ENCODE measurements at places on chromosomes 4 and X.

DNA sequence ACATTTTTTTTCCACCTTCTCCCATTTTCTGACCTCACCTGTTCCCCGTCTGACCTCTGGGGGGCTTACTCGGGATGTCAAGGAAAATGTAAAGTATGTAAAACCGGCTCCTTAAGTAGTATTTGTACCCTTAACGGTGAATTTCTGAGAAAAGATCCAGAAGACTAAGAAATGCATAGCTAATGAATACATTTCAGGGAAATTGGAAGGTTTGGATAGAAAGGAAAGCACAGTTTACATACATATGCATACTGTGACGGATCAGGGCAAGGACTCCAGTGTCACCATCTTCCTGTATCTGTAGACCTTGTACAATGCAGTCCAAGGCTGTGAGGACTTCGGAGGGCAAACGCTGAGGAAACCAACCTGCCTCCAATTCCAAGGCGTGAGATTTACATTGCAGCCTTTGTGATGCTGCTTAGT is 2185.9 kb upstream of the TENM3 start:
- DNase-seq: no peak

DNA sequence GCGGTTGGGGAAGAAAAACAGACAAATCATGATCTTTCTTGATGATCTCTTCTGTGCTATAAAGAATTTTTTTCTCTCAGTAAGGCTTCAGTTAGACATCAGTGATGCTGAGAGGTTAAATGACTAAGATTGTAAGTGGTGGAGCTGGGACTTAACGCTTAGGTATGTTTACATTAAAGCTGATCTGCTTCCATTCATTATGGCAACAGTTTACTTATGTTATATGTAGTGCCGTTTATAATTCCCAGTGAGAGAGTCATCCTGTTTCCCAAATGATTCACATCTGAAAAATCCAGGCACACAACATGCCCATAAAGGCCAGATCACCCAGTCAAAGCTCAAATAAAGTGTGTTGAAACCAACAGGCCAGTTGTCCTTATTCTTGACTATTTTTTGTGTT is 50.1 kb downstream of the CENPVL3 start:
- DNase-seq: no peak

DNA sequence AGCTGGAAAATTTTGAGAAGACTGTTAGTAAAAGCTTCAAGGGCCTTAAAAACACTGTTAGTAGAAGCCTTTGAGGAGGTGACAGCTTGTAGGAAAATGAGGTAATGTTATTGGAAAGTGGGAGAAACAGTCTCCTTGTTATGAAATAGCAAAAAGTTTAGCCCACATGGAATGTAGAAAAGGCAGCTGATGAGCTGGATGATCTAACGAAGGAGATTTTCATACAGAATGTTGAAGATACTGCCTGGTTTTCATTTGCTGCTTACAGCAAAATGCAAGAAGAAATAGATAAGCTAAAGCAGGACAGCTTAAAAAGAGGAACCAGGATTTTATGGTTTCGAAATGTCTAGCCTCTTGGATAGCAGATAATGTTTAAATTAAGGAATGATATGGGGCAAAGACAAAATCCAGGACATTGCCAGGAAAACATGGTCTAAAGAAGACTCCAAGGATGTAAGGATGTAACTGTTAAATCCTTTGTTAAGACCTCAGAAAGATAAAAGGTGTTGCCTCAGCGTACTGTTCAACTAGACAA is 10.2 kb upstream of the STBD1 start:
- no peak for DNase-seq

DNA sequence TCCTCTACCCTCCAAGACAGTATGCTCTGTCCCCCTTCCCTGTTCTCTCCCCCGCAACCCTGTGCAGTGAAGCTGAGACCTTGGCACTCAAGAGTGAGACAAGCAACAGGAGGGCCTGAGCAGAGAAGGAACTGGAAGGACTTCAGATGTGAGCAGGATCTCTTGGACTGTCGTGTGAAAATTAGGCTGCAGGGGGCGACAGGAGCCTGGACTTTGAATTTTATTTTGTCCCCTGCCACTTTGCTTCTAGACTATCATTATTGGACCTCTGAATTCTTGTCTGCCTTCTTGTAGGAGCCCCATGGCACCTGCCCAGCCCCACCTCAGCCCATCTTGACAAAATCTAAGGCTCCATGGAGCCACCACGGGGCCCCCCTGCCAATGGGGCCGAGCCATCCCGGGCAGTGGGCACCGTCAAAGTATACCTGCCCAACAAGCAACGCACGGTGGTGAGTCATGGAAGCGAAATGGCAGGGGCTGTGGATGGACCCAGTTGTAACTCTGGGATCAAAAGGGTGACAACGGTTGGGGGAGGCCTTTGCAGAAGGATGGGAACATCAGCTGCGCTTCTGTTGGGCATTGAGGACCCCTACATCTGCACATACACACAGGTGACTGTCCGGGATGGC is 1.7 kb downstream of the ARAF start:
- DNase-seq: peak; percentile 38

DNA sequence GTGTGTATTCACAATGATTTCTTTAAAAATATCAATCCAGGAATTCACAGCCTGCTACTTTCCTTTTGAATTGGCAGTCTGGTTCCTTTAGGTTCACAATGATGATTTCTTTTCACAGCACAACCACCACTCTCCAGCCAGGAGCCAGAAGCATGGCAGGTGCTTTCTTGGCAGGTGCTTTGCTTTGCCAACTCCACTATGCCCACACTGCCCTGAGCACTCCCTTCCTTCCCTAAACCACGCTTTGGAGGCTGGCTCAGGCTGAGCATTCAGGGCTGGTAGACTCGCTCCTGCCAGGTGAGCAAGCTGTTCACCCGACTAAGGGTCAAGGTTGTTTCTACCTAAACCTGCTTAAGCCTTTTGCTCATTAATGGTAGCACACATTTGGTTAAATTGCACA is 184.5 kb downstream of the SH3KBP1 start:
- DNase-seq: no peak

DNA sequence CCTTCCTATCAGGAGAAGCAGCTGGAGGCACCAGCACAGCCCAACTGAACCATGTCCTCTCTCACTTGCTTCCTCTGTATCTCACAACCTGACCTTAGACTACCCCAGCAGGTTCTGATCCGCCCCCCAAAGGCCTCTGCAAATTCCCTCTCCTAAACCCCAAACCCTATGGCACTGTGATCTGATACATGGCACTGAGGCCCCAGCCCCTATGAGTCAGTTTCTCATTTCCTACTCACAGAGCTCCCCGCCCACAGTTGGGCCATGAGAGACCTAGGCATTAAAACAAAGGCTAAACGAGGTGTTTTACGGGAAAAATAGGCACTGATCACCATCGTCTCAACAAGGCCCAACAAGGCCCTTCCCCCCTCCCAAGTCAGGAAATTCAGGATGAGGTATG is 19.1 kb downstream of the SASH3 start:
- DNase-seq: no peak

DNA sequence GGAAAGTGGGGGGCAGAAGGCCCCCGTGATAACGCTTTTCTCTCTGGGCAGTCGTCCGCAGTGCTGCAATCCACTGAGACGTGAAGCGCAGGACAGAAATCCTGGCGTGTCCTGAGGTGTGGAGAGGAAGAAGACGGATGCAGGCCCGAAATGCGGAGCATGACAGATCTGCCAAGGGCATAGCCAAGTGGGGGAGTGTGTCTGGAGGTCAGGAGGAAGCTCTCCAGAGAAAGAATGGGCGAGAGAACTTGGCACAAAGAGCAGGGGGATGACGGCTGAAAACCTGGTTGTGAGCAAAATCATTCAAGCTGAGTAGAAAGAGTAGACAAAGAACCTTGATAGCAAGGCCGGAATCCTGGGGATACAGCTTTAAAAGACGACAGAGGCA is 23.7 kb upstream of the HELT start:
- no peak for DNase-seq

GRCh38 chrX:56726605-56727004 is 2.4 kb upstream of the NBDY start:
- DNase-seq: peak; percentile 54

DNA sequence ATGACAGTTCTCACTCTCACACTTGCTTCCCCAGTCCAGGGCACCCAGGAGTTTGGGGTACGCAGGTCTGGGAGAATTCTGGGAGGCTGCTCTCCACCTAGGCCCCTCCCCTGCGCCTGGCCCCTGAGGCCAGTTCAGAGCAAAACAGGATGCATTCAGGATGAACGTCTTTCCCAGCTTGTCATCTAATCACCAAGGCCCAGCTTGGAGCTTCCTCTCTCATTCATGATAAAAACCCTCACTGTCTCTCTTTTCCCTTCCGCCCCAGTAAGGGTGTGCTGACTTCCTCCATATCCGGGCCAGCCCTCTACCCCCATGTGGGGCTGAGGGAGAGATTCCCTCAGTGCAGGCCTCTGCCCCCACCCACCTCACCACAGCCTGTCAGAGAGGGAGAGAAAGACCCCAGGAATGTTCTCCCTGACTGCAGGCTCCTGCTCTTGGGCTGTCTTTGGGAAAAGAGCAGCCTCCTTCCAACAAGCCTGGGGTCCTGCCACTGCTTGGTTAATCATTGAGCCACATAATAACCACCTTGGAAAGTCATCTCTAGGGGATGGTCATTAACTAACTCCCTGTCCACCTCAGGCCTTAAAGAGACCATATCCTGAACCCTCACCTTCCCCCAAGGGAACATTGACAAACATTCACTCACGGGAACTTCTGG is 50.1 kb downstream of the STARD8 start:
- DNase-seq: no peak

DNA sequence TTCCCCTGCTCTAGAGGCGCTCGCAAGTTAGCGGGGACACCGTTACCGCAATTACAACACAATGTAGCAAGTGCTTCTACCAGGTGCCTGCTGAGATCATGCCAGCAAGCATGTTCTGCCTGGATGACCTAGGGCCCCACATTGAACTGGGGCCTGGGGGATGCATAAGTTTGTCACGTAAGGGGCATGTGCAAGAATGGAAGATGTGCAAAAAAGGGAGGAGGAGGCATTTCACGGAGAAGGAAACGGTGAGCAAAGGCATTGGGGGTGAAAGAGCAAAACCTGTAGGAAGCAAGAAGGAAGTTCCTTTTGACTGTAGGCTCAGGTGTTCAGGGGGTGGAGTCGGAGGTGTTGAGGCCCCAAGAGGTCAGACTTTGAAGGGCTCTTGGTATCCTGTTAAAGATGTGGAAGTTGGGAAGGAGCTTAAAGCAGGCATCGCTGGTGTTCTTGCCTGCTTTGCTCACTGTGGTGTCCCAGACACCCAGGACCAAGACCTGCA is 602 bp upstream of the SCARB2 start:
- DNase-seq: no peak

- DNase-seq: no peak
These were observed 62.3 kb upstream of the PDE5A start for GRCh38 chr4:119690871-119691270.

GRCh38 chr4:20698382-20698781 is 1.9 kb upstream of the PACRGL start:
- DNase-seq: no peak

DNA sequence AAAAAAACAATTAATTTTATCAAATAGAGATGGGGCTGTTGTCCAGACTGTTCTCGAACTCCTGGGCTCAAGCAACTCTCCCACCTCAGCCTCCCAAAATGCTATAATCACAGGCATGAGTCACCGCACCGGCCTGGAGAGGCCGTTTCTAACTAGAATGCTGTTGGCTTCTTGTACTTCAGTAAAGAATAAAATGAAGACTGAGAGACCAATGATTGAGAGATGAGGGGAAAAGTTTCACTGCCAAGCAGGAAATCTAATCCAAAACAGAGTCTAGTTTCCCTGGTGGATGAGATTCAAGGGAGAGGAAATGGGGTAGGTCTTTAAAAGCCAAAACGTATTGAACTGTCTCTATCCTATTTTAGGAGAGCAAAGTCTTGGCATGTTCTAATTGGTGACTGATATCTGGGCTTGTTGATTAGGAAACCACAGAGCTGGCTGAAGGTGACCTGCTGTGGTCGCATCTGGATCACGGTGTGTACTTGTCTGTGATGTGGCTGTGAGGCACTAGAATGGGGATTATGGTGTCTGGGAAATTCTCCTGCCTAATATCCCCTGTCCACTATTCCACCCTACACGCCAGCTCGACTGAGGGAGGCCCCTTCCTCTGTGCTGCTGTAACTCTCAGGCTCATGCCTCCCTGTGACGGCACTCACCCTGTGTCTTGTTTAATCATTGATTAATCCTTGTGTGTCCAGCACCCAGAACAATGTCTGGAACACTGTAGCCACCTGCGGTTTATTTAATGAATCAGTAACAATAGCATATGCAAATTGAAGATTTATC is 15.0 kb upstream of the TRIM2 start:
- DNase-seq: no peak

DNA sequence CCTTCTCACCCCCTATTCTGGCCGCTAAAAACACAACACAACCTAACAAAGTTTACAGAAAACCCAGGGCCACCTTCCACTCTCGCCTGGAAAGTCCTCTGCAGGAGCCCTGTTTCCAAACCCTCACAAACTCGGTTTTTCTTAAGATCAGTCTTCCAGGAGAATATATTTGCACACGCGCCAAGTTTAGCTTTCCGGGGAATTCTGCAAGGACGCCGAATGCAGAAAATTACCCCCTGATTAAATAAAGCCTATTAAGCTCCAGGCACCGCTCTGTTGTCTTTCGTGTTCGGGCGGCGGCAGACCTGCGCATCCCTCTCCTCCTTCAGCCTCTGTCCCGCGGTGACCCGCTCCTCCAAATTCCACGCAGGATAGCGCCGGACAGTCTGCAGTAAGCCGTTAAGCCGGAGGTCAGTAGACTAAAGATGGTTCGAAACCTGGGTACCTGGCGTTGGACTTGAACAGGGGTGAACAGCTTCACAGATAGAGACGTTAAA is 5.0 kb downstream of the MSX1 start:
- no peak for DNase-seq

GRCh38 chr4:124710015-124710741 is 2.4 kb downstream of the ANKRD50 start:
- DNase-seq: no peak

- no peak for DNase-seq
These were observed 471.5 kb downstream of the CCSER1 start for GRCh38 chr4:90598741-90599140.

DNA sequence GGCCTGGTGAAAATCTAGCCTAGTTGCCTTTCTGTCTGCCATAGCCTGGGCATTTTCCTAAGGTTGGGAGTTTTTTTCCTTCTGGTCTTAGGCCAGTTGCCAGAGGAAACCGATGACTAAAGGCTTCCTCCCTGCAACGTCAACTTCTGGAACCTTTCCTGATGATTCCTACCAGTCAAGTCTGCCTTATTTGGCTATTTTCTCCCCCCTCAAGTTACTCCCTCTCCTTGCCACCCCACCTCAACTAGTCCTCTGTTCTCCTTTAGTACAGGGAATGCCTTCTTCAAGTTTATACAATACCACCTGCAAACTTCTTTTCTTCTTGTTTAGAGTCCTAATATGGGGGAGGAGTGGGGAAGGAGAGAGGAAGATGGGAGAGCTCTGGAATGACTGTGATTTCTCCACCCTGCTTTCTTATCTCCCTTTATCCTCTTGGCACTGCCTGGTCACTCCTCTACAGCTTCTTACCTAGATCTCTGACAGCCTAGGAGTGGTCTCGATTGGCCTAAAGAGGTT is 10.6 kb downstream of the MSN start:
- no peak for DNase-seq

DNA sequence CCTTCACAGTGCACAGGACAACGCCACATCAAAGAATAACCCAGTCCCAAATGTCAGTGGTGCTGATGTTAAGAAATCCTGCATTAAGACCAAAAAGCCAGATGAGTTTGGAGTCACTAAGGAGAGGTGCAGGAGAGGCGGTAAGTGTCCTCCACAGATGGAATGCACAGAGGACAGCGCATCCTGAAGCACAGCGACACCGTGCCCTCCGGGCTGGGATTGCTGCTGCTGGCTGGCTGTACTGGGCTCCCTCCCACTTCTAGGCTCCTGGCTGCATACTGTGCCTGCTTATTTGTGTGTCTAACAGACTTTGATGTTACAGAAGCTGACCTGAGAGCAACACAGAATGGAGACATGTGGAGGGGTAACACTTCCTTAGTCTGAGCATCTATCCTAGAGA is 325.6 kb upstream of the BOD1L1 start:
- no peak for DNase-seq

Measured in CD4-positive, alpha-beta T cell treated with Interleukin-15 for 4 hours (primary cell).